ENCODE measurements at places on chromosomes 11 and 22.

- DNase-seq: no peak
Measured at GRCh38 chr11:101126551-101127196, 2.9 kb downstream of the PGR start.

DNA sequence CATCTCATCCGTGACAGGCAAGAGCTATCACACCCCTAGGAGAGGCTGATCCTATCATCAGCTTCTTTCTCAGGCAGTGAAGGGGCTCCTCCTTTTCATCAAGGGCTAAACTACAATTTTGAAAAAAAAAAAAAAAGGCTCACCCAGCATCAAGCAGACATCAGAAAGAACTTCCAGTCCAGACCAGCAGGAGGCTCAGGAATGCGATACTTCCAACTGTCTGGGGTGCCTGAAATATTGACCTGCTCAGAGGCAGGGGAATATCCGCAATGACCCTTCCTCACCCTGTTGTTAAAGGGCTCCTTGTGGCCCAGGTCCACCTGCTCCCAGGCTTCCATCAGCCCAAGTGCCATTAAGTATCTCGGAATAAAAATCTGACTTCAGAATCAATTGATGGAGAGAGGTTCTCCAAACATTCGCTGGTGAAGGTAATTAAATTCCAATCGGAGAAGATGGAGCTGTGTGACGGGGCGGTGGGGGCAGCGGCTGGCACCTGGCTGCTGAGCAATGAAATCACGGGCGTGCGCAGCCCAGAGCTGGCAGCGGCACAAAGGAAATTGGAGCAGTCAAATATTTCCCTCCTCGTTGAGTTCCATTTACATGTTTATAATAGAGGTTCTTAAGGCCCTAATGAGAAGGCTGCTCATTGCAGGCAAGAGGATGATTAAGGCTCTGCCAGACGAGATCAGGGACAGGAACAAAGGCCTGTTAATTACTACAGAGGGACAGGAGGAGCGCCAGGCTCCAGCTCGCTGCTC lies 69.0 kb upstream of the THY1 start:
- no peak for DNase-seq

- DNase-seq: no peak
Measured at GRCh38 chr22:19214078-19214473, 35.5 kb upstream of the SLC25A1 start.

GRCh38 chr22:48315439-48316256 lies 1512.0 kb downstream of the BRD1 start:
- no peak for DNase-seq

DNA sequence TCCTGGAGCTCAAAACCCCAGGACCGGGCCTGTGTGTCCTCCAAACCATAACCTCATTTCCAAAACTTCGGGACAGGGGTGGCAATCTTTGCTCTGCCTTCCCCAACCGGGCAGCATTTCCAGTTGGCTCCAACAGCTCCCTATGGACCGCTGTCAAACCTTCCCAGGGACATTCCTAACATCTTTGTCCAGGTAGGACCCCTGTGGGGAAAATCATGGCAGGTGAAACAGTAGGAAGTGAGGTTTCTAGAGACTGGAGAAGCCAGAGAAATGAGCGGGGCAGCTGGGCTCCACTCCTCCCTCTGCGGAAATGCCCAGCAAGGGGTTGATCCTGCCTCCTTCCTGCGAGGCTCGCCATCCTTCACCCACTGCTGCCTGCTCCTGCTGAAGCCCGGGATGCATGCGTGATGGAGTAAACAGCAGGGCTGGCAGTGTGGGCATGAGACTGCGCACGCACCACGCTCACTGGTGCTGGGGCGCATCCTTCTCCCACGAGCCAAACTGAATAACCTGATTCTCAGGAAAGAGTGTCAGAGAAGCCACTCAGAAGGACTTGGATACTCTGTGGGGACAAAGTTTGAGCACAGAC lies 136.4 kb downstream of the BUD13 start:
- no peak for DNase-seq

DNA sequence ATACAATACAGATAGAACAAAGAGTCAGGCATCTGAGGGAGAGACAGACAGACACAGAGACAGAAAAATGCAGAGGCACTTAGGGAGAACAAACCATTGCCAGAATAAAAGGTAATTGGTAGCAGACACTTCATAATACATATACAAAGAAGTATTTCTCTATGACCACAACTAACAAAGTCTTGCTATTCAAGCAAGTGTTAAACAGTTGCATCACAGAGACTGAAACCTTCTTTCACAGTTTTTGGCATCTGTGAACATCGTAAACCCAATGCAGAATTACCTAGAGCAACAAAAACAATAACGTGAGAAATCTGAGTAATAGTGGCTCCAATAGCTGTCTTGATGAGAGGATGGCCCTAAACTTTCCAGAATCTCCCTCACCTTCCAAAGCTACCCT lies 116.4 kb downstream of the BLID start:
- DNase-seq: no peak

Measured in Panc1 (cell line).